ENCODE measurements at places on chromosomes 4 and X.

- DNase-seq: no peak
Measured at GRCh38 chr4:75422998-75423397, 91.2 kb downstream of the RCHY1 start.

GRCh38 chr4:174152717-174153466 is 130.6 kb downstream of the FBXO8 start:
- no peak for DNase-seq

- DNase-seq: no peak
Measured at GRCh38 chr4:18110099-18110498, 88.5 kb upstream of the LCORL start.

DNA sequence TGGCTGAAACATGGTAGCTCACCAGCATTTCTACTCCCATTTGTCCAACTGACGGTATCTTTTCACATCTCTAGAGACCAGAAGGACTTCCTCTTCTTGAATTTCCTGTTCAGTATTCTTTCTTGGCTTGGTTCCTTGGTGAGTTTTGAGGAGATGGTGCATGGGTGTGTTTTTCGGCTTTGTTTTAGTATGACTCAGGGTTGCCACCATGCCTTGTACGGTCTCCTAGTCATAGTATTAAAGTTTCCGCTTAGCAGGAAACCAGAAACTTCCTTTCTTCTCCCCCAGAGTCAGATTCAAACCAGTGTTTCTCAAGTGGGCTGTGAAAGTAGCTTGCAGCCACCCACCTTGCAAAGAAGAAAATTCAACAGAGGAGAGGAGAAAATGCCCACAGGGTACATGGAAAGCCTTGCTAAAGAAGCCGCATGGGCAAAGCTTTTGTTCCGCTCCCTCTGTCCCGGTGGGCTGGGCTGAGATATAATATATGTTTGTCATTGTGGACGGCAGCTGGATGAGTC is 5.7 kb downstream of the CD99 start:
- DNase-seq: no peak

GRCh38 chr4:139907001-139907809 is 241.6 kb downstream of the MGST2 start:
- no peak for DNase-seq

DNA sequence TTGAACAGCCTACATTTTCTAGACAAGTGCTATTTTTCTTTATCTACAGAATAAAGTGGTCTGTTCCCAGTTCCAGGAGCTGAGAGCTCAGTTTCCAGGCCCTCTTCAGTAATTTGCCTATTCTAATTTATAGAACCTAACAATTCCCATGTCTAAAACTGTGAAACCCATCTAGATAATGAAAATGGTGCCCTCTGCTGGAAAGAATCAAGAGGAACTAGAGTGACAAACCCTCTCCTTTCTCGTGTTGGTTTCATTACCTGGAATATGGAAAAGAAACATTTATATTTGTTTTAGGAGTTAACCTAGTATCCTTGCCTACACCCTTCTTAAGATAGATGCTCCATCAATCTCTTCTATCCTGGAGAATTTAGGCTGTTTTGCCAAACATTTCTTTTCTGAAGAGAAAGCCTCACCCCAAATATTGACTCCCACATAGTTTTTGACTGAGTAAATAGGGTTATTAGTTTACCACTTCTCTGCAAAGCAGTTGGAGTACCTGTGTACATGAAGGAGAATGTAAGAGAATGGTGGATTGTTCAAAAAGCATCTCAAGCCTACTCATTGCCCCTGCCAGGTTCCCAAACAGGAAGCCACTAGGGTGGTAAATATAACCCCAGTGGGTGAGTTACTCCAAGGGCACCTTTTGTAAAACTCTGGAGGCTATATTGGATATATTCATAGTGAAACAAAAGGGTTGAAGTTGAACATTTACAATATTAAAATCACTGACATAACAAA is 121.6 kb downstream of the RASL11B start:
- DNase-seq: peak; percentile 30

DNA sequence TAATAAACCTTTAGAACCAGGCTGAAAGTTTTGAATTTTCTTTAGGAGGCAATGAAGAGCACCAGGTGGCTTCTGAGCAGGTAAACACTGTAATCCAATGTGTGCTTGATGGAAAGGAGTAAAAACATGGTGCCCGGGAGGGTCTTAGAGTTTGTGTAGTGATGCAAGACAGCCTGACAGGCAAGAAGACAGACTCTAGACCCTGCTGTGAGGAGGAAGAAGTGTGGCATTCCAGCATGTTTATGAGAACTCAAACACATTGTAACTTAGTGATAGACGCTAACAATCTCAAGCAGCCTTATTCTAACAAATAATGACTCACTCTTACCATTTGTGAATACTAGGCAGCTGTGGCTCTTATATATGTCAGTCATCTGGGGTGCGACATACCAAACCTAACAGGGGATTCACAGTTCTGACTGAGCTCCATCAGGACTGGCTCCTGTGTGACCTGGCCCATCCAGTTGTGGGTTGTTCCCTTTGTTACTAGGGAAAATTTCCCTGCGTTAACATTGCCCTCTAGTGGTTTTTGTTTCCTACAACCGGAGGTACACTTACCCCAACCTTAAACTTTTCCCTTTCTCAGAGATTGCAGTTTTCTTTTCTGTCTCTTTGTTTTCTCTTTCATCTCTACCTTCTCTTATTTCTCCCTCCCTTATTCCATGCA is 53.8 kb downstream of the VSIG4 start:
- DNase-seq: peak; percentile 11

DNA sequence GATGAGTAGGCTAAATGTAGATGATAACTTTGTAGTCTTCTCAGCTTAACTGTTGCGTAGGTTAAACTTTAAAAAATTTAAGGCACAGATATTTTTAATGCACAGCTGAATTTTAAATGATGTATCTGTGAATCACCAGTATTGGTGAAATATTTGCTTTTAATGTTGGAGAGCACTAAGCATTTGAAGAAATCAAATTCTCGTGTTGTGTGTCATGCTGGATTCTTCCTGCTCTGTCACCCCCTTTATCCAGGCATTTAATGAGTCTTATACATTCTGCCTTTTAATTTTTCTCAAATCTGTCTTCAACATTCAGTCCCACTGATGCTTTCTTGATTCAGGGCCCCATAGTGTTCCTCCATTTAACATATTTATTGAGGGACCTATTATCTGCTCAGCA is 76.7 kb downstream of the SLC4A4 start:
- no peak for DNase-seq

DNA sequence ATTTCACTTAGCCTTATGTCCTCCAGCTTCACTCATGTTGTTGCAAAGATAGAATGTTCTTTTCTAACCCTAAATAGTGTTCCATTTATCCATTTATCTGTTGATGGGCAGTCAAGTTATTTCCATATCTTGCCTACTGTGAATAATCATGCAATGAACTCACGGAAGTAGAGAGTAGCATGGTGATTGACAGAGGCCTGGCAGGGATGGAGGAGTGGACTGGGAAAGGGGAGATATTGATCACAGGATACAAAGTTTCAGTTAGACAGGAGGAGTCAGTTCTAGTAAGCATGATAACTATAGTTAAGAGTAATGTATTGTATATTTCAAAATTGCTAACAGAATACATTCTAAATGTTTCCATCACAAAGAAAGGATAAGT is 10.3 kb upstream of the CLNK start:
- no peak for DNase-seq

GRCh38 chrX:109934434-109934833 is 68.5 kb upstream of the TMEM164 start:
- DNase-seq: no peak

DNA sequence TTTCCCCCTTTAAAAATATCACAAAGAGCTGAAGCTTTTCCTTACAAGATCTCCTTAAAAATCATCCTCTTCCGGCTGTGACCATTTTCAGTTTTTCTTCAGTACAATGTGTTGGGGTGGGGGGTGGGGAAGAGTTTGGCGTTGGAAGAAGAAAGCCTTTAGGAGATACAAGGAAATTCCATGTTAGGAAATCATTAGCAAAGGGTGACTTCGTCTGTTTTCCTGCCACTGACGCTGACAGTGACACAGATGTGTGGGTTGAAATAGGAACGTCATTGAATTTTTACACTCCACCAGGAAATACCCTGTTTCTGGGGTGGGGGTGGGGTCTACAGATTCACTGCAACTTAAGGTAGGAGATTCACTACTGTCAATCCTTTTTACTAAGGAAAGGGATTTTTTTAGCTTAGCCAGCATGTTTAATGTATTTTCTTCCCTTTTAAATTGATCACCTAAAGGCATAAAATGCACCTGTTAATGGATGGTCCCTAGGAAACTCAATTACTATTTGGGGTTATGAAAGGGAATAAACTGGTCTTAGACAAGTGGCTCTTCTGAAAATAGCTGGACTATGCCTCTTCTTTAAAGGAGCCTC is 3.9 kb downstream of the MAMLD1 start:
- DNase-seq: no peak

- DNase-seq: no peak
Measured at GRCh38 chr4:74845834-74846233, 51.5 kb upstream of the BTC start.

- no peak for DNase-seq
Measured at GRCh38 chr4:169573889-169574288, 38.5 kb downstream of the NEK1 start.

GRCh38 chr4:2069161-2069971 is 10.2 kb downstream of the NAT8L start:
- DNase-seq: no peak

DNA sequence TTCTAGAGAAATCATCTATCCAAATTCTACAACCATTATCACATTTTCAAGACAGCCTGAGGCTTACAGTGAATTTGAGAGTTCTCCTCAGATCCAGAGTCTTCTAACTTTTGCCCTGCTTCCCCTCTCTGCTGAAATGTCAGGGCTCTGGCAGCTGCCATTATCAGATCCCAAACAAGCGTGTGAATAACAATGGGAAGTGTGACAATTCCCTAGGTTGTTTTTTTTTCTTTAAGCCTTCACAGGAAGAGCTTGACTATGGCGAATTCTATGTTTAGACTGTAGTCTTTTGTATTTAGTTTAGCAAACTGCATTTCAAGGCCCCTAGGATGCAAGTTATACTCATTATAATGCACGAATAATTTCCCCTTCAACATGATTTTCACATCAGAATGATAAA is 61.3 kb upstream of the KDR start:
- DNase-seq: no peak

GRCh38 chr4:106208481-106209460 is 107.2 kb downstream of the TBCK start:
- DNase-seq: no peak

DNA sequence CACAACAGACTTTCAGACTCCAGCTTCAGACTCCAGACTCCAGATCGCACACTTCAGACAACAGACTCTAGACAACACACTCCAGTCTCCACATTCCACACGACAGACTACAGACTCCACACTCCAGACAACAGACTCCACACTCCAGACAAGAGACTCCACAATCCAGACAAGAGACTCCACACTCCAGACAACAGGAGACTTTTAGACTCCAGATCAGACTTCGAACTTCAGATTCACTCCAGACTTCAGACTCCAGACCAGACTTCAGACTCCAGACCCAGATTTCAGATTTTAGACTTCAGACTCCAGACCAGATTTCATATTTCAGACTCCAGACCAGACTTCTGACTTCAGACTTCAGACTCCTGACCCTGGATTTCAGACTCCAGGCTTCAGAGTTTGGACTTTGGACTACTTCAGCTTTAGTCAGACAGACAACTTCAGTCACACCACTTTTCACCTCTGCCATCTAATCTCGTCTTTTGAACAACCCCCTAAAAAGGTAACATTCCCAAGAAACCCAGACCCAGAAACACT is 29.0 kb upstream of the TLR2 start:
- DNase-seq: no peak

DNA sequence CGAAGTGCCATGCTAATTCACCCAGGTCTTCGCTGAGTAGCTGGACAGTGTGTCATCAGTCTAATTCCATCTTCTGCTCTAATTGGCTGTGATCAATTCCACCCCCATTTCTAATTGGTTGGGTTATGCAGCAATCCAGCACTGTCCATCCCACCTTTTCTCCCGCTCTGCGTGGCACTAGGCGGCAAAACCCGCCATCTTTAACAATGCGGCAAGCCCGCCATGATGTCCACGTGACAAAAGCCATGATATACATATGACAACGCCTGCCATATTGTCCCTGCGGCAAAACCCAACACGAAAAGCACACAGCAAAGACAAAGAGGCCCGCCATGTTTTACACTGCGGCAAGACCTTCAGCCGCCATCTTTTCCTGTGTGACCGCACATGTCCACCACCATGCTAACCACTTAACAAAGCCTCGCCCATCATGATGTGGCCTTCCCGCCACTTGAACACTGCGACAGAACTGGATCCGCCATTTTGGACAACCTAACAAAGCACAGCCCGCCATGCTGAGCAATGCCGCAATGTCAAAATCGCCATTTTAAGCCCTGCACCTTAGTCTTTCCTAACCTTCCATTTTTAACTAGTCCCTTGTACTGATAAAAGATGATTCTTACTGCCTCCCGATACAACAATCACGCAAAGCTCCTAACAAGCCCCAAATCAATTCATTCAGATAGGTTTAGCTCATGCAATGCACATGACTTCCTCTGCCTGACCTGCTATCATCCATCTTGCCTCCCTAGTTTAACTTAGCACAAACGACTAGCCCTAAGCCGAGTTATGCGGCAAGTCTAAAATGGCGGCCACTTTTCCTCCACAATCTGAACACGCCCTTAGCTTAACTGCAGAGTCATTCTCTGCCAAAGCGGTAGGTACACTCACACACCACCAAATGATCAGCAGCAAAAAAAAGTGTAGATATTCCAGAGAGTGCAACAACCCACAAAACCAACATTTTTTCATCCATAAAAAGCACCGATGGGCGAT is 288.3 kb downstream of the CHIC1 start:
- peak; percentile 94 for DNase-seq

DNA sequence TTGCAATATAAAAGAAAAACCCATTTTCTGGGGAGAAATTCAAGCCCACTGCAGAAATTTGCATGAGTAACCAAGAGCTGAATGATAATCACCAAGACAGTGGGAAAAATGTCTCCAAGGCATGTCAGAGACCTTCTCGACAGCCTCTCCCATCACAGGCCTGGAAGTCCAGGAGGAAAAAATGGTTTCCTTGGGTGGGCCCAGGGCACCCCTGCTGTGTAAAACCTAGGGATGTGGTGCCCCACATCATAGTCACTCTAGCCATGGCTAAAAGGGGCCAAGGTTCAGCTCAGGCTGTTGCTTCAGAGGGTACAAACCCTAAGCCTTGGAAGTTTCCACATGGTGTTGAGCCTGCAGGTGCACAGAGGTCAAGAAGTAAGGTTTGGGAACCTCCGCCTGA is 108.4 kb downstream of the FAT4 start:
- DNase-seq: no peak

GRCh38 chr4:86975927-86976326 is 41.1 kb downstream of the AFF1 start:
- DNase-seq: no peak

DNA sequence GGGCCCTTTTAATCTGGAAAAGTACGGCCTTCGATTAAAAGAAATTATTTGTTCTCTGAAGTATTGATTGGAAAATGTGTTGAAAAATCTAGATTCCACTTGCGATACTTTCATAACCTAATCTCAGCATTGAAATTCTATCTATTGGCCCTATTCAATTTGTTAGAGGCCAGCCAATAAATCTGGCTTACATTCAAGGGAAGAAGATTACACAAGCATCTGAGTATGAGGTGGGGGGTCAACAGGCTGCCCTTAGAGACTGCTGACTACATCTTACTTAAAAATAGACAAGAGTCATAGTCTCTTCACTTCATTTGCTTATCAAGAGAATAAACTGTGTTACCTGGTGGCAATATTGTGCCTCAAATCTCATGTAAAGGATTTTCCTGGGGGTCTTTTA is 248.0 kb upstream of the KCNIP4 start:
- no peak for DNase-seq
